H4 (cell line): ENCODE measurements at places on chromosomes 4 and X. TPM values are rescaled to one million over a fixed set of nuclear protein-coding genes. Genes with fewer than 3 reads are reported as not detected.

DNA sequence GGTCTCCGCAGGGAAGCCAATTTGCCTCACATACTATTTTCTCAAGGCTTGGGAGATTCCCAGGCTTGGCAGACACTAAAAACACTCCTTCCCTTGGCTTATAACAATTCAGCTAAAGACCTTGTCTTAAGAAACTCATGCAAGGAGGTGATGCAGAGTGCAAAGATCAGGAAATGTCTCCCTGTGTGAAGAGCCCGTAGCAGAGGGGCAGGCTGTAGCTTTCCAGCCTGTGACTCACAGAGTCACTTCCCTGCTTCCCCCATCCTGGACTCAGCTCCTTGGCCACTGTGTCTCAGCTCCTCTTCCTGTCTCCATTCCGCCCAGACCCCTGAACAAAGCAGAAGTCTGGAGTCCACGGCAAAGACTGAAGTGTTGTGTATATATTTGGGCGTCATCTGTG, 56.1 kb downstream of the KDR start:
- no peak for DNase-seq

Gene SMIM20
- 97.2 and 130 TPM in 2 replicates for total RNA-seq

GRCh38 chrX:46485897-46486296, 59.3 kb downstream of the ZNF674 start:
- DNase-seq, result no peak

- no peak for DNase-seq
Observed at GRCh38 chrX:152170621-152171020, 32.2 kb upstream of the MAGEA10 start.

- no peak for DNase-seq
Observed at GRCh38 chr4:46277165-46277951, 112.6 kb downstream of the GABRA2 start.

DNA sequence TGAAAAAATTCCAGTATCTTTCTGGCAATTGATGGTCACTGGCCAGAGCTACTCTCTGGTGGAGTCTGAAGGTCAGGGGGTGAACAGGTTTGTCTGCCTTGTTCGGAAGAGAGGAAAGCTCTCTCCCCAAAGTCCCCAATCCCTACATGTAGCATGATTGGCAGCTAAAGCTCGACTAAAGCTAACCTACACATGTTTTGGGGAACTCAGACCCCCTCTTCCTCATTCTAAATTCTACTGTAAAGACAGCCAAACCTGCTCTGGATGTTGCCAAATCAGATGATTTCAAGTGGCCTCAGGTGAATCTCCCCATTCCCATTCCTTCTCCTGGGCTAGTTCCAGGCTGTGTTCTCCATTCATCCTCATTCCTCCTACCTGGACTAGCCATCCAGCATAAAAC, 84.1 kb downstream of the MSN start:
- no peak for DNase-seq
